Osteoblast (primary cell): ENCODE measurements at places on chromosomes 11 and 22.

DNA sequence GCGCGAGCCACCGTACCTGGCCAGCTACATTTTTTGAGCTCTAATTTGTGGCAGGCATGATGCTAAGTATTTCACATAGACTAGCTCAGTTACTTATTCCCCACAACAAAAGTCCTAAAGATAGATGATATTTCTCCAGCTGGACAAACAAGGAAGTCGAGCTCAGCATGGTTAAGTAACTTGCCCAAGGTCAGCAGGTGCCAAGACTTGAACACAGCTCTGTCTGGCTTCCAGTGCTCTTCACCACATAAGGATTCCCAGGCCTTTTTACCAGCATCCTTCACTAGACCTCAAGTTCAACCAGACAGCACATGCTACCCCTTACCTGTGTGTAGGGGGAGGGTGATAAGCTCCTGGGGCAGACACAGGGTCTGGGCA lies 177.3 kb upstream of the NCAM1 start:
- DNase-seq = no peak

DNA sequence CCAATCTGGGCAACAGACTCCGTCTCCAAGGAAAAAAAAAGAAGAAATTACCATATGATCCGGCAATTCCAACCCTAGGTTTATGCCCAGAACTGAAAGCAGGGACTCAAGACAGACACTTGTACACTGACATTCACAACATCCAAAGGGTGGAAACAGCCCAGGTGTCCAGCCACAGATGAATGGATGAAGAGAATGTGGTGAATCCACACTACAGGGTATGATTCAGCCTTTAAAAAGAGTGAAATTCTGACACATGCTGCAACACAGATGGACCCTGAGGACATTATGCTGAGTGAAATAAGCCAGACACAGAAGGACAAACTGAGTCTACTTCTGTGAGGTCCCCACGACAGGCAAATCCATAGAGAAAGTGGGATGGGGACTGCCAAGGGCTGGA lies 43.9 kb downstream of the SGSM3 start:
- DNase-seq = peak; percentile 73

DNA sequence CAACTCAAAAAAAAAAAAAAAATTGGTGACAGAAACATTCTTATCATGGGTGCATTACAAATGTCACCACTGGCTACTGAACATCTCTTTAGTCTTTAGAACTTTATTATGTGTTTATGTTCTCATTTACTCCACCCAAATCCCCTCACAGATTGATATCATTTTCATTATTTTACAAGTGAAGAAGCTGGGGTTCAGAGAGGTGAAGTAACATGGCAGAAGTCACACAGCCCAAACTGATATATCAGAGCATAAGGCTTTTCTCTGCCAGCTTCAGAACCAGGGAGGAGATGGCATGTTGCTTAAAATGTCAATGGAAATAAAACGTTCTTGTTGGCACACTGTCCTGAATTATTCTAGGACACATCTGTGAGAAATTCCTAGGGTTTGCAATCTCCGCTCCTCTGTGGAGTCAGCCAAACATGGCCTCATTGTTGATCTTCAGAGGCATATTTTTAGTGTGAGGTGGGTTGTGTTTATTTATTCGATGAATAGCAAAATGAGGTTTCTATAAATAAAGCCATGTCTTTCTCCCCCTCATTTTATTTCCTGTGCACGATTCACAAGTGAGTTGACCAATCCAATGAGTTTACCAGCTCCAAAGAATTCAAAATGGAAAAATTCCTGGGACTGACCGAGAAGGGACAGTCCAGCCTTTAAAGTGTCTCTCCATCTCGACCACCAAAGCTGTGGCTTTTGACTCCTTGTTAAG lies 72.9 kb upstream of the ANO1 start:
- DNase-seq = peak; percentile 78

GRCh38 chr11:41532413-41532812 lies 73.0 kb upstream of the LRRC4C start:
- no peak for DNase-seq

DNA sequence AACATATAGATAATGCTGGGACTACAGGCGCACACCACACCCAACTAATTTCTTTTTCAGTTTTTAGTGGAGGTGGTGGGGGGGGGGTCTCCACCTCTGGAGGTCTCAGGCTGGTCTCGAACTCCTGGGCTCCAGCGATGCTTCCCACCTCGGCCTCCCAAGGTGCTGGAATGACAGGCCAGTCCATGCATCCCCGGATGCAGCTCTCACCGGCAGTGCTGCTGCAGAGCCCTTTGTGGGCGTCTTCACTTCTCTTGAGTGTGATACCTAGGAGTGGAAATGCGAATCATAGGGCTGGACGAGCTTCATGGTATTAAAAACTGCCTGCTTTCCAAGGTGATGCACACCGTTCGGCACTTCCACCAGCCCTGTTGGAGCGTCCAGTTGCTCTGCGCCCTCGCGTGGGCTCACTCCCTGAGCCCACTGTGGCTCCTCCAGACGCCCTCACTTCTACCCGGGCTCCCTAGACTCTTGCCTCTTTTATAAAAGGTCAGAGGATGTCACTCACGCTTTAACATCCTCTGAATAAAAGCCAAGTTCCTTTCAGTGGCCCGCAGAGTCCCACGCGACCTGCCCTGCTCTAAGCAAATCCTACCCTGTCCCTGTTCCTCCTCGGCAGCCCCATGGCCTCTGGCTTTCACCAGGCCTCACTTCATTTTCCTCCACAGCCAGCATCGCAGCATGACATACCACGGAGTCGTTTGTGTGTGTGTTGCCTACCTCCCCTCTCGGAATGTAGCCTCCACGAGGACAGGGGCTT lies 837 bp upstream of the BID start:
- peak; percentile 74 for DNase-seq

- DNase-seq = no peak
Observed at GRCh38 chr11:85310479-85310878, 316.7 kb downstream of the DLG2 start.

- DNase-seq = no peak
Observed at GRCh38 chr11:118804094-118804493, 13.1 kb upstream of the DDX6 start.

DNA sequence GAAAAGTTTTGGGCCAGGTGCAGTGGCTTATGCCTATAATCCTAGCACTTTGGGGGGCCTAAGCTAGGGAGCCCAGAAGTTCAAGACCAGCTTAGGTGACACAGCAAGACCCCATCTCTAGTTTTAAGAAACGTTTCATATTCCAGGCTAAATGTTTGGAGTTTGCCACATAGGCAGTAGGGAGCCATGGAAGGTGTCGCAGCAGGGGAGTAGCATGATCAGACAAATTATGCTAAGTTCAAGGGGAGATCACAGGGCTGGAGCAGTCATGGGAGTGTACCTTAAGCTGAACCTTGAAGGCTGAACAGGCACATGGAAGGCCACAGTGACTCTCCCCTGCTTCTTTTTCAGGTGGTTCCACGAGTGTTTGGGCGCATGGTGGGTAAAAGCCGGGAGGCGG lies 5.9 kb upstream of the NHERF4 start:
- no peak for DNase-seq

- no peak for DNase-seq
Observed at GRCh38 chr11:16883174-16883573, 131.0 kb downstream of the PLEKHA7 start.

- DNase-seq = no peak
Observed at GRCh38 chr11:103420593-103420992, 311.4 kb downstream of the DYNC2H1 start.

- no peak for DNase-seq
Observed at GRCh38 chr11:95339086-95339901, 108.3 kb upstream of the SESN3 start.

DNA sequence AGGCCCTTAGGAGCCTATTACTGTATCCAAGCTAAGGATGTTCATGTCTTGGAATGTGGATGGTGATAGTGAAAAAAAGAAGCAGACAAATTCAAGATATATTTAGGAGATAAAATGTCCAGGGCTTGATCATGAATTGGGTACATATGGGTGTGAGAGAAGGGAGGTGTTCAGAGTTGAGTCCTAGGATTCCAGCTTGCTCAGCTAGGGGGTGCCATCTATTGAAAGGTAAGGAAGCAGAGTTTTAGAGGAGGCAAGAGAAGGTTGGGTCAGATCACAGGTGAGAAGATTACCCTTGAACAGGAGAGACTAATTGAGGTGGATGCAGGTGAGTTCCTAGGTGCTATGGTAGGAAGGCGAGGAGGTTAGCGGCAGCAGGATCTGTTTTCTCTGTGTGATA lies 60.5 kb downstream of the GRAMD1B start:
- no peak for DNase-seq
